ENCODE measurements at places on chromosomes 16 and 17.

DNA sequence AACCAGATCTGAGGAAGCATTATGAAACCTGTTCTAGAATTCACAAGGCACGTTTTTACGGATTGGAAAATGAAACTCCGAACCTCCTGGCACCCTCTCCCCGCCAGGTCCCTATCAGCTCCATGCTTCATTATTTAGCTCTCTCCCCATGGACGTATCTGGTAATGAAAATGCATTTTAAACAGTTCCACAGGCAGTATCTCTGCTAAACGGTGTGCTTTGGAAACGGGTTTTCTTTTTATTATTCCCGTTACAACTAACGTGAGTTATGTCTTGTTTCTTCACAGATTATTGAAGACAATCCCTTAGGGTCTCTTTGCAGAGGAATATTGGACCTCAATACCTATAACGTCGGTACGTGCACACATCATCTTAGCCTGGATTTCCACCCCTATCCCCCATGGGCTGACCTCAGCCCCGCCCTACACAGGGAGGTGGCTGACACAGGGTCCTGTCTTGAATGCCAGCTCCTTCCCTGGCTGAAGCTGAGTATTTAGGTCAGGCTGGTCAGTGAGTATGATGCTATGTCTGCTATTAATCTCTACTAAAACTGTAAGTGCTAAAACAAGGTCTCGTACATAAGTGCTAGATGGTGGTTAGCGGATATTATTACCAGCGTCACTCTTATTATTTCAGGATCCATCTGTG, 82.9 kb downstream of the SDR42E1 start:
- no peak for DNase-seq

DNA sequence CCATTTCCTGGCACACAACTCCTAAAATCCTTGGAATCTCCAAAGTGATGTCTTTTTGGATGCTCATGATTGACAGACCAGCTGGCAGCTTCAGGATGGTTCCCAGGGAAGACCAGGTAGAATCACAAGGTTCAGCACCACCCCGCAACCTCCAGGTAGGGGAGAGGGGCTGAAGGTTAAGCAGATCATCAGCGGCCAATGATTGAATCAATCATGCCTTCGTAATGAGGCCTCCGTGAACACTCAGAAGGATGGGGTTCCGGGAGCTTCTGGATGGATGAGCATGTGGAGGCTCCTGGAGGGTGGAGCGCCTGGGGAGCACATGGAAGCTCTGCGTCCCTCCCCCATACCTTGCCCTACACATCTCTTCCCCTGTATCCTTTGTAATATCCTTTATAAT, 185.9 kb downstream of the SEC14L1 start:
- DNase-seq: no peak

DNA sequence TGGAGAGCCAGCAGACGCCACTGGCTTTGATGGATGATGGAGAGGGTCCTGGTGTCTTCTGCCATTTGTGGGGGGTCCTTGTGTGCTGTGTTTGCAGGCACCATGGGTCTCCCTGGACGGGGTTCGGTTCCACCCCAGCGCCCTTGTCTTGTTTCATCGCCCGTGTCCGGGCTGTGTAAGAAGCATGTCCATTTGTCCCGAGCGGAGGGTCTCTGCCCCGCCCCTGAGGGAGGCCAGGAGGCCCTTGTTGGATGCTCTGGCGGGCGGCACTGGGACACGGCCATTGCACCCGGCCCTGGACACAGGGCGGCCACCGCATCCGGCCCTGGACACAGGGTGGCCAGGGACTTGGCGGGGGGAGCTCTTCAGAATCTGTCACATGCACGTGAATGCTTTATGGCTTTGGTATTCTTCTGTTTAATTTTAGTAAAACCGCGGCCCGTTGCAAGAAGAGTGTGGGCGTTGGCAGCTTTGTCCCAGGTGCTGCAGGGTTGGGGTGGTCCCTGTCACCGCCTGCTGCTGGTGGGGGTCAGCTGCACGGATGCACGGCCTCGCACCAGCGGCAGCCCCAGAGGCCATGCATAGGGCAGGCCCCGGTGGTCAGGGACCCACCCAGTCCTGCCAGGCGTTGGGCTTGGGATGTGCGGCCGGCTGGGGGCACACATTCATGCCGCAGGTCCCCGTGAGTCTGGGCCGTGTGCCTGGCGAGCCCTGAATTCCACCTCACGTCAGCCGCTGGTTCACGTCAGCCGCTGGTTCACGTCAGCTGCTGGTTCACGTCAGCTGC, 21.0 kb upstream of the ZNF750 start:
- no peak for DNase-seq

GRCh38 chr16:69706256-69706974, 19.9 kb downstream of the NQO1 start:
- no peak for DNase-seq

DNA sequence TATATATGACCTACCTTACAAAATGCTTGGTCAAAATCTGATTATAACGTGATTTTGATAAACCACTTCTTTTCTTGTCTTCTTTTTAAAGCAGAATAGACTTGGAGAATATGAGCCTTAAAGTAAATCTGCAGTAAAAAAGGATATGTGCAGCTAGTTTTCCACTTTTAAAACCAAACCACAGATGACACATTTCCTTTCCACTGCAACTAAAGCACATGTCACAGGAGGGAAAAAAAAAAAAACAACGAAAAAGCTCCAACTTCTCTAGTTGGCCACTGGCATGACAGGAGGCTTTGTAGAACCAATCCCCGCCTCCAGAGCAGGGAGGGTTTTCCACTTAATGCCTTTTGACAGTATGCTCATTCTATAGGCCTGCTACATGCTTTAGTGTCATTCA, at the start of gene EVI2A:
TSS of gene EVI2A (minus strand) at position 142 of the 400 bp plus-strand sequence. CDS start 2,609 bp downstream, outside the sequence.
- DNase-seq: peak; percentile 62

DNA sequence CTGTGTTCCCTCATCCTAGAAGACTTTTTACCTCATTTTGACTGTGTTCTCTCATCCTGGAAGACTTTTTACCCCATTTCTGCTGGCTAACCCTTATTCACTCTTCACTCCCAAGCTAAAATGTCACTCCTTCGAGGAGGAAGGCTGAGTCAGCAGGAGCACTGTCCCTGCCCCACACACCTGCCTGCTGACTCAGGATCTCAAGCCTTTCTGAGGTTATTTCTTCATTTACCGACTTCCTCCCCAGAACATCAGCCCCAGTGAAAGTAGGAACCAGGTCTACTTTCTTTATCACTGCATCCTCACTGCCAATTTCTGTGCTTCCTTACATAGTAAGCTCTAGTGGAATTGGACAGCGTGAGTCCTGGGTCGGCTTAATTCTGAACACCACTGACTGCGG, 220.6 kb downstream of the HS3ST4 start:
- no peak for DNase-seq

DNA sequence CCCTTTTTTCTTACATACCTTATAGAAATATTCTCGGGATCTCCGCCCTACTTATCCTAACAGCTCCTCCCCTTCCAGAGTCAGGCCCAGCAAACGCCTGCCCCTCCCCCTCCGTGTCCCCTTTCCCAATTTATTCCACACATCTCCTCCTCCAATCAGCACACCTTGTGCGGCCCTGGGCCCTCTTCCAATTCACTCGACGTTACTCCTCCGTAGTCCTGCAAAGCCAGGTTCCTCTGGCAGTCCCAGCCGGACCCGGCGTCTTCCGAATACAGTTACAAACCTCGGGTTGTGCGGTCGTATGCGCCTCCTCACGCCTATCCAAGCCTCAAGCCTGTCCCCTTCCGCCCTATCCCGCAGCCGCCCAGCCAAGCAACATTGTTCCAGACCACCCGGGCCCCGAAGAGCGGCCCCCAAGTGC, 677 bp downstream of the CBX1 start:
- no peak for DNase-seq

DNA sequence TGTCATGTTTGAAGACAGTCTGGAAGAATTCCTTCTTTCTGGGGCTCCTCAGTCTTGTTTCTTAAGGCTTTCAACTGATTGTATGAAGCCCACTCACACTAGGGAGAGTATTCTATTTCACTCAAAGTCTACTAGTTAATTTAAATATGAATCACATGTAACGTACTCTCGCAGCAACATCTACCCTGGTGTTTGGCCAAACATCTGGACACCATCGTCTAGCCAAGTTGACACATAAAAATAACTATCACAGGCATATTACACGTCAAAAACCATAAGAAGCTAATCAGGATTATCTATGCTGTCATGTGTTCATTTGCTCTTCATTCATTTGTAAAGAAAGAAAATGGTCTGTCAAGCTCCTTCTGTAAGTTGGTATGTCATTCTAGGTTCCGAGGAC, 787.4 kb downstream of the KCNJ2 start:
- DNase-seq: no peak

GRCh38 chr16:81804134-81804610, 25.1 kb downstream of the PLCG2 start:
- no peak for DNase-seq

GRCh38 chr16:30494709-30495108, 22.2 kb downstream of the ITGAL start:
- DNase-seq: no peak

GRCh38 chr16:66474750-66475199, 47.7 kb downstream of the BEAN1 start:
- DNase-seq: peak; percentile 65

GRCh38 chr17:16927641-16928321, 44.1 kb downstream of the TNFRSF13B start:
- DNase-seq: no peak

DNA sequence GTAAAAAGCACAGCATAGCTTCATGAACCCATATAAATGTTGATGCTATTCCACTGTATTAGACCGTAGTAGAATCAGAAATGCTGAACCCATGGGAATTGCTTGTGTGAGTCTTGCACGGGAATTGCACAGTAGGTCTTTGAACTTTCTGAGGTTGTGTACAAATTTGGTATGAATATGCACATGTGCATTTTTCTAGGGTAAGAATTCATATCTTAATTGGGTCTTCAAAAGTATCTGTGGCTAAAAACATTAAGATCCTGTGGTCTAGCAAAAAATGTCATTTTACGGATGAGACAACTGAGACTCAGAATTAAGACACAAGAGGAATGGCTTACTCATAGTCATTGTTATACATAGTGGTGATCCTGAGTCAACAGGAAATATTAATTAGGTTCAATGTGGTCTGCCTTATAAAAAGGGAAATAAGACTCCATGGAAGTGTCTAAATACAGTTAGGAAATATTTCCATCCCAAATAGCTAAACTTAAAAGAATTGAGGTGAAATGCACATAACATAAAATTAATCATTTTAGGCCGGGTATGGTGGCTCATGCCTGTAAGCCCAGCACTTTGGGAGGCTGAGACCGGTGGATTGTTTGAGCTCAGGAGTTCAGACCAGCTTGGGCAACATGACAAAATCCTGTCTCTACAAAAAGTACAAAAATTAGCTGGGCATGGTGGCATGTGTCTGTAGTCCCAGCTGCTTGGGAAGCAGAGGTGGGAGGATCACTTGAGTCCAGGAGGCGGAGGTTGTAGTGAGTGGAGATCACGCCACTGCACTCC, 22.8 kb downstream of the TAOK1 start:
- no peak for DNase-seq
